ENCODE measurements at places on chromosomes 3 and 15.

DNA sequence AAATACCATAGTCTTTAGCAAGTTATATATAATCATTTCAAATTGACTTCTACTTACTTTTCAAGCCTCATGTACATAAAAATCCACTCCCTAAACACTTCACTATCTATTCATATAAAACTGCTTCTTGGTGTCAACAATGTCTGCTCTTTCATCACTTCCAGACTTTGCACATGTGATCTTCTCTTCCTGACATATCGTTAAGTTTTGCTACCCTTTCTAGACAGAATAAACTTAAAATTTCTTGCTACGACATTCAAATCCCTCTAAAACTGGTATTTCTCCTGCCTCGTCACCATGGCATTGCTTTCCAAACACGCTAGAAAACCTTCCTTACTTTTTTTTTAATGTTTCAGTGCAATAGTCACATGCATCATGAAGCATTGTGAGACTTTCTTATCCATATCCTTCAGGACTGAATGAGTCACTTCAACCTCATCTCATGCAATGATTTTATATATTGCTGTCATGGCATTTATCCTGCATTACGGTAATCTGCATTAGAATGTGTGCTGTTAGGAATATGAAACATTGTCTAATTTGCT is 122.8 kb downstream of the GMNC start:
- DNase-seq = no peak

GRCh38 chr3:87145553-87145952 is 81.6 kb upstream of the CHMP2B start:
- DNase-seq = no peak

- DNase-seq = no peak
Observed at GRCh38 chr3:65331730-65332129, 643.9 kb upstream of the ADAMTS9 start.

GRCh38 chr3:48696156-48696555 is 10.4 kb upstream of the NCKIPSD start:
- no peak for DNase-seq

- no peak for DNase-seq
Observed at GRCh38 chr3:4588466-4588865, 95.3 kb downstream of the ITPR1 start.

DNA sequence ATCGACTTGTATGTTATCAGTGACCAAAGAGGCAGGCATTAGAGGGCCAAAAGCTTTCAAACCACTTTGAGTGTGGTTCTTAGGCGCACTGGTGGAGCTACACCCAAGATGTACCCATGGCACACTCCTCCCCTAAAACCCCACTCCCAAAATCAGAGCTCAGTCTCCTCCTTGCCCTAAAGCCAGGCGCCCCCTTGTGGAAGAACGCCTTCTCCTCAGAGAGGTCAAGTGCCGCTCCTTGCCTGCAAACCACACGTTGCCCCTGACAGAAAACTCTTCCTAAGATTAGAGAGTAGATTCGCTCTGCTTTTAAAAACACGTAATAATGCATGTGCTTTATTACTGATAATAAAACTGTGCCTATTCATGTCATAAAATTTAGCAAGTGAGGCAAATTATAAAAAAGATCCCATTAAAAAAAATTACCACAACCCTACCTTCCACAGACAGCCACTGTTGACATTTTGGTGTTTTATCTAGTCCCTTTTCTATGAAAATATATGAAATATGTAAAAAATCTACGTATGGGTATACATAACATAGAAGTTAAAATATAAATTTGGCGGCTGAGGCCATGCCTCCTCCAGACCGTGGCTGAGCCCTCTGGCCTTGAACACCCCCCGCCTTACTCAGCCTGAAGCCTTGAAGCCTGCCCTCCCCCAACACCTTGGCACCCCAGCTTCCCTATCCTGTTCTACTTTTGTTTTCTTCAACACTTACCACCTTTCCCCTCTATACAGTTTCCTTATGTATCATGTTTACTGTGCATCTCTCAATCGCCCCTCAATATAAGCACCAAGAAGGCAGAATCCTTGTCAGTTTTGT is 33.5 kb downstream of the BCL2L10 start:
- DNase-seq = no peak

DNA sequence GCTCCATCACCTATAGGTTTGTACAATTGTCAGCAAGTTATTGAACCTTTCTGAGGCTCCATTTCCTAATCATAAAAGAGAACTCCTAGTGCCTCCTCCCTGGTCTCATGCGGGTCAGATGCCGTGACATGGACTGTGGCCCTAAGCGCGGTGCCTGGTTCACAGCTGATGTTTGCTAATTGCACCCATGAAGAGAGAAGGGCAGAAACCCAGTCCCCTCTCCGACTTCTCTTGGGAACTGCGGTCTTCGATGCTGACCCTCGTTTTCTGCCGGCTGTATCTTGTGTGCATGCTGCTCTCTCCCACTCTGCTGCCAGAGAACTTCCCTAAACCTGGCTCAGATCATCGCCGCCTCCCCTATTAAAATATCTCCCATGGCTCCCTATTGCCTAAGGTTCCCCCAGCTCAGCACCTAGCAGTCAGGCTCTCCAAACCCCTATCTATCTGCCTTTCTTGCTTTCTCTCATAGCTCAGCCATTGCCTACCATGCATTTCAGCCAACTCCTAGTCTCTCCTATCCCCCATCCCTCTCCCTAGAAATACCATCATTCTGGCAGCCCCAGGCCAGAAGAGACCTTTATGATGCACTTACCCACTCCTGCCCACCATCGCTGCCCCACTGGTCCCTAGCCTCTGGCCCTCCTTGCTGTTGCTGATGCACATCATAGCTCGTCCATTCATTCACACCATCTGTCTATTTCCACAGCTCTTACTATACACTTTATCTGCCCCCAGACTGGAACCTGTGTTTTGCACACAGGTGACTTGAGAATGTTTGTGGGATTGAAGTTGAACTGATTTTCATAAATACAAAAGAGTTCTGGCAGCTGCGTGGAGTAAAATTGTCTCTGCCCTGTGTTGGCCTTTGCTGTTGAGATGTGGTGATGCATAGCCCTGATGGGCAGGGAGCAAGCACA is 6.6 kb downstream of the ISG20 start:
- DNase-seq = no peak

GRCh38 chr3:114646526-114646925 is 352.7 kb downstream of the TIGIT start:
- no peak for DNase-seq
